ENCODE measurements at places on chromosomes 3 and 15. TPM values are rescaled to one million over a fixed set of nuclear protein-coding genes. Genes with fewer than 3 reads are reported as not detected.

Gene TF
- 3.1 TPM for total RNA-seq

Gene SH2D7
- not detected for total RNA-seq

Gene TLR9
- not detected for total RNA-seq

Gene APH1B
- 15.1 TPM for total RNA-seq

Gene SKIC8
- 56.9 TPM for total RNA-seq

Gene CFAP100
- total RNA-seq: not detected

Measured in skeletal muscle tissue (tissue), 5 donors.